ENCODE measurements at places on chromosomes 7 and 10.

DNA sequence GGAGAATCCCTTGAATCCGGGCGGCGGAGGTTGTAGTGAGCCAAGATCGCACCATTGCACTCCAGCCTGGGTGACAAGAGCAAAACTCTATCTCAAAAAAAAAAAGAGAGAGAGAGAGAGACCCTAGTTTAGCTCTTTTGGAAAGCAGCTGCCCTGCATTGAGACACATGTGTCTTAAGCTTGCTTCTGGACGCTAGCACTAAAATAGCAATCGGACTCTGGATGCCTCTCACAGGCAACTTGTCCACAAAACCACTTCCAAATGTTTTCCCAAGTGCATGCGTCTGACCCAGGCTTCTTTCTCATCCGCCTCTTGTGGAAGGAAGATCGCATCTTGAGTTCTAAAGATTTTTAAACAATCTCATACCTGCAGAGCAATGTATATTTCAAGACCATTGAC is 182.7 kb downstream of the CUX1 start:
- no peak for DNase-seq

DNA sequence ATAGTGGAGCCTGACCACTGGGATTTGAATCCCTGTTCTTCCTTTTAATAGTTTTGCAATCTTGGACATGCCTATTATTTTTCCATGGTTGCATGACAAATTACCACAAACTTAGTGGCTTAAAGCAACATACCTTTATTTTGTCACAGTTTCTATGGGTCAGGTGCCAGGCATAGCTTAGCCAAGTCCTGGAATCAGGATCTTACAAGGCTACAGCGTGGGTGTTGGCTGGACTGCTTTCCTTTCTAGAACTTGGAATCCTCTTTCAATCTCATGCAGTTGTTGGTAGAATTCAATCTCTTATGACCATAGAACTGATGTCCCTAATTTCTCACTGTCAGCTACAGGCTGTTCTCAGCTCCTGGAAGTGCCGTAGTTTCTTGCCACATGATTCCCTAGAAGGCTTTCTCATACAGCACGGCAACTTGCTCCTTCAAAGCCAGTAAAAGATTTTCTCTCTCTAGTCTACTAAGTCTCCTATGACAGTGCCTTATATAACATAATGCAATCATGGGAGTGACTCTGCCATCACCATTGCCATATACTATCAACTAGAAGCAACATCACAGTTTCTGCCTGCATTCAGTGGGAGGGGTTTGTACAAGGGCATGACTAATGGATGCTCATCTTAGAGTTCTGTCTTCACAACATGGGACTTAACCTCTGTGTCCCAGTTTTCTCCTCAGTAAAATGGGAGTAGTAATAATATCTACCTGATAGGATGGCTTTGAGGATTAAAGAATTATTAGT is 243.4 kb upstream of the FZD1 start:
- no peak for DNase-seq

- no peak for DNase-seq
These were observed 255.2 kb upstream of the POT1 start for GRCh38 chr7:125184801-125185200.

DNA sequence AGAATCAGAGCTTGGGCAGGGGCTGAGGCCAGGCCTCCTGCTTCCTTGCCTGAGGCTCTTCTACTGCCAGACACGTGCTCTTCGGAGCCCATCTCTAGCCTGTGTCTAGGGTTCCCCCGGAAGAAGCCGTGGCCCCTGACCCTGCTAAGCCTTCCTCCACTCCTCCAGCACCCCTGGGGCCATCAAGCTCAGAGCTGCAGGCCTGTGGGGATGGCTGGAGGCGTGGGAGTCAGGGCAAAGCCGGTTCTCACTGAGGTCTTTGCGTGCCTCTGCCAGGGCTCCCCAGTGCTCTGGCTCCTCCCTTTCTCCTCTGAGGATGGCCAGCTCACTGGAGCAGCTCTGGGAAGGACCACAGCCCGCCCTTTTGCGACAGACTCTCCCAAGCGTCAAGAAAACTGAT is 34.4 kb downstream of the GHRHR start:
- no peak for DNase-seq

- no peak for DNase-seq
These were observed 398.0 kb downstream of the ADRA2A start for GRCh38 chr10:111474786-111475185.

DNA sequence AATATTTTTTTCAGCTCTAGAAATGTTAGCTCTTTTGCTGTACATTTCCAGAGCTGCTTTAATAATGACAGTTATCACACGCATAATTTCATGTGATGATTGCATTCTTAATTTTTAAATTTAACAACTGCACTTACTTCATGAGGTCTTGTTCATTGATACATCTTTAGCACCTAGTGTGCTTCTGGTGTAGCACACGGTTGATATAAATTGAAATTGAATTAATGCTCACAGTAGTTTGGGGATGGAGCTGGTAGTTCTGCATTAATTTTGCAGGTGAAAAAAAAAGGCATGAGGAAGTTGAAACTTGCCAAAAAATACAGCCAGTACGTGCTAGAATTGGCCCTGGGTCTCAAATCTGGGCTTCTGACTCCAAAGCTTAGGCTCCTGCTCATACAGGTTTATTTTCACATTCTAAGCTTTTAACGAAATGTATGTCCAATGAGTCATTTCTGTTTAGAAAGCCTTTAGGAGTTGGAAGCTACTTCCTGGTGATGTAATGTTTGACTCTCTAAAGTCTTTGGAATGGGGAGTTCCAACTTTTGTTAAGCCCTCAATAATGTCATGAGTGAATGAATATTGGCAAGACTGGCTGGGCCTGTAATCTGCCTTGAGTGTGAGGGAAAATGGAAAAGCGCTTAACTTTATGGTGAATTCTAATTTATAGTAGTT is 62.5 kb downstream of the DAGLB start:
- DNase-seq: no peak

DNA sequence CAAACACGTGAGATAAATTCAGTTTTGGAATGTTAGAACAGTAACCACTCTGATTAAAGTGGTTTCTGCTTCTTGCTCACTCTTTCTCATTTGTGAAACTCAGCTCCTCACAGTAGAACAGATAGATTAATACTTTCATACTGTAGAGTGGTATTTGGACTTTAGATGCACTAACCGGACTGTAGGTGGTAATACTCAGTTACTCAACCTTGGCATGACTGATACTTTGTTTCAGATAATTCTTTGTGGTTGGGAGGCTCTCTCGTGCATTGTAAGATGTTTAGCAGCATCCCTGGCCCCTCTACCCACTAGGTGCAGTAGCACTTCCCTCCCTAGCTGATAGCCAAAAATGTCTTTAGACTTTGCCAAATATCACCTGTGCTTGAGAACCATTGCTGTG is 37.6 kb downstream of the MCU start:
- no peak for DNase-seq

- no peak for DNase-seq
These were observed 76.7 kb downstream of the ZEB1 start for GRCh38 chr10:31395695-31396094.

DNA sequence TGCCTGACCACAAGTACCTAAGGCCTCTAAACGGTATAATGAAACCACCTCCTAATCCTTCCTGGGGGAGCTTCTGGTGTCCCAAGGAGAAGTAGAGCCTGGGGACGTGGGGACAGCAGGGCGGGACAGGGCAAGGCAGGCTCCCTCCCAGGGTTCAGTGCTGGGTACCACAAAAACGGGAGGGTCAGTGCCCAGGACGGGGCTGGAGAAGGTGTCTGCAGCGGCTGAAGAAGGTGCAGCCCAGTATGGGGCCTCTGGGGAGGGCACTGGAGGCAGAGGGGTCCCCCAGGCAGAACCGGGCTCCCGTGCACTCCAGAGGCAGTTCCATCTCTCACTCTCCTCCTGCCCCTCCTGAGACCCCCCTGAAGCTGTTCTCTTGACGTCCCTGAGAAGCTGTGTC is 46.2 kb downstream of the DPYSL4 start:
- no peak for DNase-seq

DNA sequence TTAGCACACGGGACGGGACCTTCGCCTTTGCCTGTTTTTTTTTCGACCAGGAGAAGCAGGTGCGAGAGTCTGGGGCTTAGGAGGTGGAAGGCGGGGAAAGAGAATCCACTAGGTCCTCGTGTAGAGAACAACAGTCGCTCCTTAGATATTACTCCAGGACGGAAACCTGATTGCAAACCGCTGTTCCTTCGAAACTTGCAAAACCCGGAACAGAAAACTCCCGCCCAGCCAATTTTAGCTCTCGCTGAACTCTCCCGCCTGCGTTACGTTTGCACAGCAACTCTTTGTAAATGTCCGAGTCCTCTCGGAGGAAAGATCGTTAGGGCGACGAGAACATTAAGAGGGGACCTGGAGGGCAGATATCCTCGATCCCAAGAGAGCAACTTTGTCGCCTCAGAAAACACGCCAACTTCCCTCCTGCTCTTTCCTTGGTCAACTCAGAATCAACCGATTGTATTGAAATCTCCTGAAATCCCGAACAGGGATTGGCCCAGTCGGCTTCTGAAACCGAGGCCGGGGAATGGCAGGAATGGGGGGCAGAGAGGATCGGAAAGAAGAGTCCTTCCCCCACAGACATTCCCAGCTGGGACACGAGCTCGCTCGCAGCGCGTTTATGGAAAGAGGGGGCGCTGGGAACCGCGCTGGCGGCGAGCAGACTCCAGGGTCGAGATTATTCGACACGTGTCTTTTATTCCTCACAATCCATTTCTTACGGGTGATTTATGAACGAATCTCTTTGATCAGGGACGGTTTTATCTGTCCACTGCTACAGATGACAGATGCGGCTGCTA is 9.9 kb downstream of the TWIST1 start:
- no peak for DNase-seq

- DNase-seq: no peak
These were observed 38.2 kb downstream of the HTR5A start for GRCh38 chr7:155108144-155108901.

DNA sequence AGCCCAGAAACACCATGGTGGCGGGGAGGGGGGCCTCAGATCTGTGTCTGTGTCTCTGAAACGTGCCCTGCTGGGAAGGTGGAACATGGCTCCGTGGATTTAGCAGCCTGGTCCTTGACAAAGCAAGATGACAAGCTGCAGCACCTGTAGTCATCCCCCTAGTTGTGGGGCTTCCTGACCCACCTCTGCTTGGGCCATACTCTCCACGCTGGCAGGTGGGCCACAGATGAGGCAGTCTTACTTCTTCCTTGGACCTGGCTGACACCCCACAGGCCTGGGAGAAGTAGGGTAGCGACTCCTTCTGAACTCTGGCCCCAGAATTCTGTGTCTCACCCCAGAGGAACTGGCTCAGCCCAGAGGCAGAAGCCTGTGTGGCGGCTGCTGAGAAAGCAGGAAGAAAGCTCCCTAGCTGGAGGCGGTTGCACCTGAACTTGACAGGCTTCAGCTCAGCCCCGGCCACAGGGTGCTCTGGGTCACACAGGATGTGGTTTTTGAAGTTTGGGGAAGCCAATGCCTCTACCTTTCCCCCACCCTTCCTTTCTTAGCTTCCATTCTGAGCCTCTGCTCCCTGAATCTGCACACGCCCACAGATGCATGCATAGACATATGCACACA is 113.9 kb downstream of the ABLIM1 start:
- no peak for DNase-seq

GRCh38 chr7:32062150-32062549 is 8.1 kb downstream of the PDE1C start:
- no peak for DNase-seq

DNA sequence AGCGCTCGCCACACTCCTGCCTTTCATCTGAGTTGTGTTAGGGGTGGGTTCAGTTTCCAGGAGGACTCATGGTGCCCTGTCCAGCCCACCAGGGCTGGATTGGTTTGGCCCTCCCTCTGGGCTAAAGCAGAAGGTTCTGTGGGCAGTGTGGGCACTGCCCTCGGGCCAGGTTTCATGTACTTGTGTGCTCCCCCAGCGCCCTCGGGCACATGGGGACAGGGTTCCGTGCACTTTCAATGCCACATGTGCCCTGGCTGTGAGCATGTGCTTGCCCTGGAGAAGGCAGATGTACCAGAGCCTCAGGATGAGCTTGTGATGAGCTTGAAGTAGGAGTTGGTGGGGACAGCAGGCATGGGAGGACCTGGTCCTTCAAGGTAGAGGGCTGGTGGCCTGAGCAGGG is 35.6 kb upstream of the ZNF716 start:
- DNase-seq: no peak

GRCh38 chr10:86350897-86351296 is 15.7 kb downstream of the GRID1 start:
- no peak for DNase-seq

GRCh38 chr10:103598654-103599115 is 105.2 kb downstream of the NEURL1 start:
- peak; percentile 87 for DNase-seq

DNA sequence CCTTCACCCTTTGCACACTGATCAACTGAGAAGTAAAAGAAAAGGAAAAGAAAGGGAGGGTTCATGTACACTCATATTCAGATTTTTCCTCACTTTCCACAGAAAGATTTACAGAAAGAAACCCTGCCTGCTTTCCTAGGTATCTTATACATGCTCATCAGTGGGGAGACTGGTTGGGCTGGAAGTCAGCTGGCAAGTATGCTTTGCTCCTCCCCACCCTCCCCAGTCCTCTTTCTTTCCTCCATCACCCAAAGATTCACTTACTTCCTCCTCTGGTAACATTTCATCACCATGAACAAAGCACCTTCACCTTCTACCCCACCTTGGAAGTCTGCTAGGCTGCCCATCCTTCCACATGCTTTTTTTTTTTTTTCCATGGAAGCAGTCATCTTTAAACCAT is 153.2 kb upstream of the NRBF2 start:
- DNase-seq: no peak

DNA sequence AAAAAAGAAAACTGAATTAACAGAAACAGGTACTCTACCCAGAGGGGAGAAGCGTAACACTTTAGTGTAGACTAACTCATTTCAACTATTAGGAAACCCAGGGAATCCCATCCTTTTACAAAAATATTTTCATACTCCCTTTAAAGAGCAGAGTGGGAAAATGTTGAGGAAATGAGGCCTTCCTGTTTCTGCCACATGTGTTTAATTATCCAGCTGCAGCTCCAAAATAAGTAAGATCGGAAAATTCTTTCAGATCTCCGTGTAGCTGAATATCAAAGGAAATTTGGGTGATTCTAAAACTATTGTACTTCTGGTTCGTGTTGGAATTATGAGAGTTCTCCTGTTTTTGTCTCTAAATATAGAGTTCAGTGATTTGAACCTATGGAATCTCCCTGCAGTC is 58.0 kb upstream of the CAV2 start:
- no peak for DNase-seq

DNA sequence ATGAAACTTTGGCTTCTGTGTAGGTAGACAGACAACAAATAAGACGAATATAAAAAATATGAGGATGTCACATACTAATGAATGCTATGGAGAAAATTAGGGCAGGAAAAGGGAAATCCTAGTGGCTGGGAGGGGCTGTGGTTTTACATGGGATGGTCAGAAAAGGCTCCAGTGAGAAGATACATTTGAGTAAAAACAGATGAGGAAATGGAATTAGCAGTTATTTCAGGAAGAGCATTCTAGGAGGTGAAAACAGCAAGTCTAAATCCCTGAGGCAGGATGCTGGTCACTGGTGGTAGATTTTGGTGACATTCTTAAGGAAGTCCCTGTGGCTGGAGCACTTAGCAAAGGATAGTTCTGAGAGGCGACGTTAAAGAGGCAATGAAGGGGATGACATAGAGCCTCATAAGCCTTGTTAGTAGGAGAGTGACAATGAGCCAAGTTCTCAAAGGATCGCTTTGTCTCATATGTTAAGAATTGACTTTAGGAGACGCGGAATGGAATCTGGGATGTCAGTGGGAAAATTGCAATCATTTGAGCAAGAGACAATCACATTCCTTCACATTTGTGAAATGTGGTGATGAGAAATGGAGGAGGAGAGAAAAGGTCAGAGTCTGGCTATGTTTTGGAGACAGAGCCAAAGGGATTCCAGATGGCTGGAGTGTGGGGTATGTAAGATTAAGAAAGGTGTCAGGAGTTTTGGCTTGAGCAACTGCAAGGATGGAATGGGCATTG is 384.7 kb upstream of the FZD8 start:
- DNase-seq: no peak

- DNase-seq: no peak
These were observed 76.8 kb downstream of the PTN start for GRCh38 chr7:137266764-137267163.
